Panc1 (cell line): ENCODE measurements at places on chromosomes 5 and 9. TPM values are rescaled to one million over a fixed set of nuclear protein-coding genes. Genes with fewer than 3 reads are reported as not detected.

GRCh38 chr5:139788294-139788910, 7.2 kb upstream of the PSD2 start:
- H3K36me3 ChIP-seq, result no peaks in the 10 kb centered on the region
- H3K27ac ChIP-seq, result no peak overlapping the region
- H3K4me3 ChIP-seq, result peak overlapping the region; percentile 92

DNA sequence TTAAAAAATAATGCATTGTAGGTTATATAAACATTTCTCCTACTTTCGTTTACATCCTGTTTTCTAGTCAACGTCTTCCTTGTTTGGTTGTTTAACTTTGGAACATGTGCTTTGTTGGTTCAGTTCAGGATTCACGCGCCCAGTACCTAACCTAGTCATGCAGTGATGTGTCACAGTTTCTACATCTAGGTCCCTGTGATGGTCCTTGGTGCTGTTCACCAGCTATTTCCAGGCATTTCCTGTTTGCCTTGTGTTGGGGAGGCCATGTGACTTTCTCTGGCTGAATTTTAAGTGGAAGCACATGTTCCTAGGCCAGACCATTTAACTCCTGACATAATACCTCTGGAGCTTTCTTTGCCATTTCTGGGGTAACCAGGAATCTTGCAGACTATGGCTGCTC, 292.3 kb downstream of the SMARCA2 start:
- no peak for DNase-seq
- H3K4me1 ChIP-seq, result no peaks in the 10 kb centered on the region
- no peak overlapping the region for H3K27ac ChIP-seq
- no peaks in the 10 kb centered on the region for H3K36me3 ChIP-seq
- no peak overlapping the region for H3K4me3 ChIP-seq

GRCh38 chr9:104386425-104387069, 117.5 kb upstream of the OR13F1 start:
- H3K4me3 ChIP-seq, result no peak overlapping the region
- peak; percentile 8 for DNase-seq
- H3K4me1 ChIP-seq, result no peaks in the 10 kb centered on the region
- H3K27ac ChIP-seq, result no peak overlapping the region
- no peaks in the 10 kb centered on the region for H3K36me3 ChIP-seq

GRCh38 chr5:98053170-98053569, 720.3 kb upstream of the RGMB start:
- H3K27ac ChIP-seq, result no peak overlapping the region
- no peak for DNase-seq
- H3K4me1 ChIP-seq, result no peaks in the 10 kb centered on the region

- no peak overlapping the region for H3K27ac ChIP-seq
- H3K36me3 ChIP-seq, result no peaks in the 10 kb centered on the region
- DNase-seq, result no peak
- no peaks in the 10 kb centered on the region for H3K4me1 ChIP-seq
Measured at GRCh38 chr5:113574417-113574816, 60.9 kb downstream of the YTHDC2 start.

- no peaks in the 10 kb centered on the region for H3K27me3 ChIP-seq
- H3K36me3 ChIP-seq, result no peaks in the 10 kb centered on the region
- H3K4me1 ChIP-seq, result no peaks in the 10 kb centered on the region
- no peak overlapping the region for H3K27ac ChIP-seq
Measured at GRCh38 chr9:37184905-37185867, 64.8 kb downstream of the ZCCHC7 start.

- DNase-seq, result no peak
- H3K36me3 ChIP-seq, result no peaks in the 10 kb centered on the region
- H3K27me3 ChIP-seq, result no peaks in the 10 kb centered on the region
- no peak overlapping the region for H3K4me3 ChIP-seq
- H3K27ac ChIP-seq, result no peak overlapping the region
Measured at GRCh38 chr5:91194824-91195381, 188.2 kb downstream of the ARRDC3 start.

- DNase-seq, result no peak
- peak overlapping the region; percentile 61 for H3K4me3 ChIP-seq
- no peaks in the 10 kb centered on the region for H3K27me3 ChIP-seq
- H3K36me3 ChIP-seq, result peaks cover 3% of the 10 kb centered on the region; the same call in 1 of the 2 replicates
- H3K27ac ChIP-seq, result peak overlapping the region; percentile 78
Measured at GRCh38 chr5:177453852-177454396, 7.3 kb downstream of the PRR7 start.

DNA sequence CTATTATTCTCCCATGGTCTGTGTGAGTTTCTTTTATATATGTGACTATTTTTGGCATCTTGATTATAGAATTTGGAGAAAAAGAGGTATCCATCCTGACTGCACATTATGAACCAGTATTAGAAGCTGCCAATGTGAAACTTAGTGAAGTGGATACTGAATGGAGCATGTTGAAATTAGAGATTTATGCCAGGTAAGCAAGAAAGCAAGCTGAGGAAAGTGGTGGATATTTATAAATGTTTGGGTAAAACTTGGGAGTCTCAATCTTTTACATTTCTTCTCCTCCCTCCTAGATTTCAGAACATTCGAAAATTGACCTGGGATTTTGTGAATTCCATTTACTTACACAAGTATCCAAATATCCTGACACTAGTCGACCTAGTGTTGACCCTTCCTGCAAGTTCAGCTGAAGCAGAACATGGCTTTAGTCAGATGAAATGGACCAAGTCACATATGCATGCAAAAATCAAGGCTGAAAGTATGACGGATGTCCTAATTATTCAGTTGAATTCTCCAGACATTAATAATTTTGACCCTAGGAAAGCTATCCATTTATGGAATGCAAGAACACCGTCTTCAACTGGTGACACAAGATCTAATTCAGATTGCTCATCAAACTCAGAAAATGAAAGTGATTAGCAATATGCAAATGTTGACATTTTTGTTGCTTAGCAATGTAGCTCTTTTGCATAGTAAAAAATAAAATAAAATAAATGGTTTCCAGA, 66.8 kb upstream of the IL7R start:
- no peak overlapping the region for H3K4me3 ChIP-seq
- H3K27ac ChIP-seq, result no peak overlapping the region
- H3K36me3 ChIP-seq, result no peaks in the 10 kb centered on the region
- H3K27me3 ChIP-seq, result no peaks in the 10 kb centered on the region
- DNase-seq, result no peak

DNA sequence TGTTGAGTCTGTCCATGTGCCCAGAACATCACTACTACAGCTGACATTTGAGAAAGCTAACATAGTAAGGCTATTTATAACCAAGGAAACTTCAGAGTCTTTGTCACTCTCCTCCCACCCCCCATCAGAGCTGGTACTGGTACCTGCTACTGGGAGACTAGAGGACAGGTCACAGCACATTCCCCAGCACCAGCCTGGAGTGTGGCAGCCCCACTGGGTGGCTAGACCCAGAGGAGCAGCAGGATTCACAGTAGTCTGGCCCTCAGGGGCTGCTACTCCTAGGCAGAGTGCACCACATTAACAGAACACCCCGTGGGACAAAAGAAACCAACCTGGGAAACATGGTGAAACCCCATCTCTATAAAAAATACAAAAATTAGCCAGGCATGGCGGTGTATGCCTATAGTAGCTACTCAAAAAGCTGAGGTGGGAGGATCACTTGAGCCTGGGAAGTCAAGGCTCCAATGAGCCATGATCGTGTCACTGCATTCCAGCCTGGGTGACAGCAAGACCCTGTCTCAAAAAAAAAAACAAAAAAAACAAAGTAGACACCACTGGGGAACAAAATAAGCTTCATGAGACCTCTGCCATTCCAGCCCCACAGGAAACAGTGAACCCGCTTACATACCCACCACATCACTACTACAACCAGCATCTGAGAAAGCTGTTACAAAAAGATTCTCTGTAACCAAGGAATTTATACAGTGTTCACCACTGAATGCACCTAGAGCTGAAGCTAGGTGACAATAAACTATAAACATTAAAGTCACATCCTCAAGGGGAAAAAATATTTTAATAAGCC, 26.3 kb upstream of the PTGER4 start:
- no peak for DNase-seq
- no peak overlapping the region for H3K4me3 ChIP-seq
- no peaks in the 10 kb centered on the region for H3K4me1 ChIP-seq
- no peak overlapping the region for H3K27ac ChIP-seq
- H3K36me3 ChIP-seq, result no peaks in the 10 kb centered on the region
- H3K27me3 ChIP-seq, result no peaks in the 10 kb centered on the region

DNA sequence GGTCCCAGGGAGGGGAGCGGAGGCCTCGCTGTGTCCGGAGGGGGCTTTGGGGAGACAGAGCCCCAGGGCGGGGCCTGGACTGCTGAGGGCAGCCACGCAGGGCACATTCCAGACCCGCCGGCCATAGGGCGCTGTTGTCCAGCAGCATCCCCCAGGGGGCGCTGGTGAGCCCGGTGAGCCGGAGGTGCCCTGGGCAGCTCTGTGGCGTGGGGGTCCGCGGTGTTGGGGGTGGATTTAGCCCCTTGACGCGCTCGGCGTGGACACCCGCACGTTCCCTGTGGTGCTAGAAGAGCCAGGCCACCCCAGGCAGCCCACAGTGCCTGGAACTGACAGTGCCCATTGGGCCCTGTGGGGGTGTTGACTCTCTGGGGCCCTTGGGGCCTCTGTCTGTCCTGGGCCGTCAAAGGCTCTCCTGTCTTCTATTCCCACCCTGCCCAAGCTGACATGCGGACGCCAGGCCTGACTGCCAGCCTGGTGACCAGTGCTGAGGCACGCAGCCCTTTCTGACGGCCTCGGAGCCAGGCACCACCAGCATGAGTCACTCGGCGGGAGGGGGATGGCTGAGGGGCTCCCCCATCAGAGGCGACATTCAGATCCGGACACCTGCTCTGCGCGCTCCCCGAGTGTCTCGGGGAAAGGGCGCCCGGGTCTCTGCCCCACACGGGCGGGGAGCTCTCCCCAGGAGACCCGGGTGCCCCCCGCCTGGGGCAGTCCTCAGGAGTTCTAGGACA, 23.9 kb downstream of the TPPP start:
- H3K4me1 ChIP-seq, result peaks cover 52% of the 10 kb centered on the region
- peak overlapping the region; percentile 63 for H3K27ac ChIP-seq
- H3K27me3 ChIP-seq, result no peaks in the 10 kb centered on the region

- no peaks in the 10 kb centered on the region for H3K36me3 ChIP-seq
- no peaks in the 10 kb centered on the region for H3K4me1 ChIP-seq
- no peak for DNase-seq
- H3K4me3 ChIP-seq, result no peak overlapping the region
Measured at GRCh38 chr9:106503759-106504158, 359.2 kb upstream of the ZNF462 start.

DNA sequence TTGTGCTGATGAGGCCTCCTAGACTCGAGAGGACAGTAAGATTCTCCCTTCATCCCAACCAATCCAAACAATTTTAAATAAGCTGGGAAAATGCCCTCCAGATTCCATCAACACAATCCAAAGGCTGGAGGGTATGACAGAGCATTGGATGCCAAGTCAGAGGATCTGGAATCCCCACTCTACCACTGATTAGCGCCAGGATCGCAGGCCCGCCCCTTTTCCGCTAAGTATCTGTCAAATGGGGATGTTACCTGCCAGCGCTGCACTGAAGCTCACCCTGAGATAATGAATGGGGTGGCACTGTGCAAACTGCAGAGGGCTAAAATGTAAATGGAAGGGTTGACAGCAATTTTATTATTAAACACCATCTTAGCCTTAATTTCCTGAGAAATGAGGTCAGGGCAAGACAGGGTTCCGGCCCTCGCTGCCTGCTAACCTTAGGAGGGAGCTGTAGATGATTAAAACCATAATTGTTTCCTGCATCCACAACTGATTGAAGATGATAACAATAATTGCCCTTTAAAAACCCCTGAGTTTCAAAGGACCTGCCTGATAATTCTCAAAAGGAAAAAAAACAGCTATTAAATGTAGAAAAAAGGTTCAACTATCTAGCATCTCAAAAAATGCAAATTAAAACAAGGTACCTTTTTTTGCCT, 31.6 kb upstream of the GABBR2 start:
- H3K4me1 ChIP-seq, result no peaks in the 10 kb centered on the region
- no peak overlapping the region for H3K4me3 ChIP-seq
- no peak for DNase-seq
- no peaks in the 10 kb centered on the region for H3K36me3 ChIP-seq
- no peak overlapping the region for H3K27ac ChIP-seq

DNA sequence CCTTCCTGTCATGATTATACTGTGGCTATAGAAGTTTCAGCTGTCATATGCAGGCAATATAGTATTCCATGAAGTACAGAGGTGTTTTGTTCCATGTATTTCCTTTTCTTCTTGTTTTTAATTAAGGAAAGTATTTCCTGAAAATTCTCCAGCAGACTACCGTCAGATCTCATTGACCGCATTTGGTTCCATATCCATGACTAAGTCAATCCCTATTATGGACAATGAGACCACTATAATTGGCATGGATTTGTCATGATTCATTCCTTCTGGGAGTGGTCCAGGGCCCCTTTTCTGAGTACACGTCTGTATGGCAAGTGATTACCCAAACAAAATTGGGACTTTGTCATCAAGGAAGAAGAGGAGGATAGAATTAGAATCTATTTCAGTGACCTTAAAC, 283.2 kb upstream of the CLINT1 start:
- H3K36me3 ChIP-seq, result no peaks in the 10 kb centered on the region
- no peak overlapping the region for H3K27ac ChIP-seq
- no peak overlapping the region for H3K4me3 ChIP-seq
- no peak for DNase-seq
- H3K27me3 ChIP-seq, result no peaks in the 10 kb centered on the region
- no peaks in the 10 kb centered on the region for H3K4me1 ChIP-seq

- peak overlapping the region; percentile 77 for H3K4me3 ChIP-seq
- no peaks in the 10 kb centered on the region for H3K36me3 ChIP-seq
- no peaks in the 10 kb centered on the region; the same call in none of the 2 replicates for H3K4me1 ChIP-seq
- peak overlapping the region; percentile 88 for H3K27ac ChIP-seq
- DNase-seq, result no peak
- no peaks in the 10 kb centered on the region for H3K27me3 ChIP-seq
Measured at GRCh38 chr9:14312719-14313377, 1.1 kb downstream of the NFIB start.

GRCh38 chr9:136847088-136847825, 2.0 kb upstream of the PHPT1 start:
- no peaks in the 10 kb centered on the region for H3K36me3 ChIP-seq
- no peaks in the 10 kb centered on the region for H3K27me3 ChIP-seq
- peak overlapping the region; percentile 83; the same call in 1 of the 2 replicates for H3K27ac ChIP-seq
- DNase-seq, result no peak

DNA sequence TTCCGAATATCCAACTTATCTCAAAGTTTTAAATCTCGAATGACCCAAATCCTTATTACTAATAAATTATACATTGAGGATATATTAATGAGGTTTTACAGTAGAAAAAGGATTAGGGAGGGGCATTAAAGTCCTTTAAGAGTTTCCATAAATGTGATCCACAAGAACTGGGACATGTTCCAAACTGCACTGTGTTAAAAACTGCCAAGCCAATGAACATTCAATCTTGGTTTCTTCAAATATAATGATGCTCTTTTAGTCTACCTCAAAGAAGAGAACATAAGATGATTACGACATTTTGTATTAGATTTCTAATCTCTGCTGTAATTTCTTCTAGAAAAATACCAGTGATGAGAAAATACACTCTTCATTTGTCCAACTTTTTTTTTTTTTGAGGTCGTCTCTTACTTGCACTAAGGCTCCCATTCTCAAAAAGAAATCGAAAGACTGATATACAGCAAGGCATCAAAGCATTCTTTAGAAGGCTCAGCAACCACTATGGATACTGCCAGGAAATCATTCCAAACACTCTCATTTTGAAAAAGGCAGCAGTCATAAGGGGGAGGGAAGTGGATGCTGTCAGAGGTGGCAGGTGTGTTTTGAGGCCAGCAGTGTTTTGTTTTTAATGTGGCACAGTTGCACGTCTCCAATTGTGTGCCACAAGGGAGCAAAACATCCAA, 1.7 kb downstream of the PTAR1 start:
- peak overlapping the region; percentile 76 for H3K4me3 ChIP-seq
- peaks cover 8% of the 10 kb centered on the region; the same call in 1 of the 2 replicates for H3K4me1 ChIP-seq
- H3K27ac ChIP-seq, result peak overlapping the region; percentile 90
- H3K36me3 ChIP-seq, result no peaks in the 10 kb centered on the region; the same call in none of the 2 replicates
- no peak for DNase-seq

SLC36A3 gene
- not detected for total RNA-seq

KCNN2 gene
- total RNA-seq, result not detected

PHF24 gene
- total RNA-seq, result 0.08 TPM

ADGRD2 gene
- not detected for total RNA-seq

IFNA21 gene
- not detected for total RNA-seq

DAB2IP gene
- total RNA-seq, result 18.4 TPM
